ENCODE measurements at places on chromosomes 5 and 9. TPM values are rescaled to one million over a fixed set of nuclear protein-coding genes. Genes with fewer than 3 reads are reported as not detected.
A peak's percentile ranks its signal among the peaks of the same experiment; 100 is the strongest.

Gene WHRN
- total RNA-seq, result 2.2 TPM

Gene MSMP
- not detected for total RNA-seq

Gene SPATA31D4
- not detected for total RNA-seq

Gene F2RL2
- total RNA-seq, result 1.5 TPM

Gene DIAPH1
- total RNA-seq, result 19.2 TPM

Gene STING1
- total RNA-seq, result 46.3 TPM

DNA sequence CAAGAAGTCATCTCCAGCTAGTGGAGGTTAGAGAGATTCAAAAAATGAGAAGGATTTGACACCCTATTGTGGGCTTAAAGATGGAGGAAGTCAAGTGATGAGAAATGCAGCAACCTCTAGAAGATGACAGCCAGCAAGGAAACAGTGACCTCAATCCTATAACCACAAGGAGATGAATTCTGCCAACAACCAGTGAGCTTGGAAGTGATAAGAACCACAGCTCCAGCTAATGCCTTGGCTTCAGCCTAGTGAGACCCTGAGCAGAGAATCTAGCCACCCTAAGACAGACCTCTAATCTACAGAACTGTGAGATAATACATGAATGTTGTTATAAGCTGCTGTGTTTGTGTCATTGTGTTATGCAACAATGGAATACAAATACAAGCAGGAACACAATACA, 262.4 kb downstream of the GRIA1 start:
- H3K4me3 ChIP-seq, result no peak overlapping the region
- H3K27ac ChIP-seq, result no peak overlapping the region
- no peaks in the 10 kb centered on the region for H3K36me3 ChIP-seq
- DNase-seq, result peak; percentile 6
- H3K4me1 ChIP-seq, result no peaks in the 10 kb centered on the region
- no peaks in the 10 kb centered on the region for H3K27me3 ChIP-seq

GRCh38 chr5:97534166-97534565, 351.1 kb upstream of the RIOK2 start:
- H3K27me3 ChIP-seq, result no peaks in the 10 kb centered on the region
- H3K4me3 ChIP-seq, result no peak overlapping the region
- H3K36me3 ChIP-seq, result no peaks in the 10 kb centered on the region
- peak; percentile 89 for DNase-seq
- no peak overlapping the region for H3K27ac ChIP-seq

GRCh38 chr5:35483191-35483590, 134.5 kb upstream of the SPEF2 start:
- peaks cover 6% of the 10 kb centered on the region for H3K4me1 ChIP-seq
- H3K4me3 ChIP-seq, result no peak overlapping the region
- no peaks in the 10 kb centered on the region for H3K36me3 ChIP-seq
- no peak for DNase-seq
- no peaks in the 10 kb centered on the region for H3K27me3 ChIP-seq

GRCh38 chr5:59299006-59299405, 594.5 kb downstream of the PDE4D start:
- DNase-seq, result no peak
- no peak overlapping the region for H3K27ac ChIP-seq
- no peak overlapping the region for H3K4me3 ChIP-seq
- no peaks in the 10 kb centered on the region for H3K36me3 ChIP-seq

DNA sequence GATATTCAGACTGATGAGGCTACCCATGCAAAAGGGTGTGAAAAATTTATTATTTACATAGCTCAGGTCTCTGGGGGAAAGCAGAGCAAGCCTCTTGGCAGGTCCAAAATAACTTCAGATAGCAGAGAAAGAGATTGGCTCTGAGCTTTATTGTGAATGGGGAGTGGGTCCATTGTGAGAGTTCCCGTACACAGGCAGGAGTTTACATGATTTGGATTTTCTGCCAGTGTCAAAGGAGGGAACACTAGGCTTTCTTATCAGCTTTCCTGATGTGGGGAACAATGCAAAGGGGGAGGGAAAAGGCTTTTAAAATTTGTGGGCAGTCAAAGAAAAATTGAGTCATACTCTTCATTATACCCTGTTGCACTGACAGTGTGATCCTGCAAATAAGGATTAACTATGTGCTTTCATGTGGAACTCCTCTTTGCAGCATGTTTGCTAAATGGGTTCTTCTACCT, 615.0 kb upstream of the RIOK2 start:
- H3K4me1 ChIP-seq, result no peaks in the 10 kb centered on the region
- no peak overlapping the region for H3K4me3 ChIP-seq
- no peak overlapping the region for H3K27ac ChIP-seq
- no peaks in the 10 kb centered on the region for H3K27me3 ChIP-seq

- no peak overlapping the region for H3K4me3 ChIP-seq
- H3K36me3 ChIP-seq, result no peaks in the 10 kb centered on the region
- no peaks in the 10 kb centered on the region for H3K4me1 ChIP-seq
- no peak for DNase-seq
- no peaks in the 10 kb centered on the region for H3K27me3 ChIP-seq
Measured at GRCh38 chr5:81253875-81254274, 20.8 kb downstream of the CKMT2 start.

GRCh38 chr5:55564721-55565120, 30.0 kb upstream of the PLPP1 start:
- H3K27me3 ChIP-seq, result no peaks in the 10 kb centered on the region
- DNase-seq, result no peak
- H3K4me1 ChIP-seq, result peaks cover 12% of the 10 kb centered on the region
- no peak overlapping the region for H3K4me3 ChIP-seq
- no peak overlapping the region for H3K27ac ChIP-seq

GRCh38 chr5:132115375-132115774, 41.8 kb downstream of the CSF2 start:
- H3K36me3 ChIP-seq, result no peaks in the 10 kb centered on the region
- no peaks in the 10 kb centered on the region for H3K4me1 ChIP-seq
- no peak overlapping the region for H3K27ac ChIP-seq
- peaks cover 10% of the 10 kb centered on the region for H3K27me3 ChIP-seq
- DNase-seq, result no peak

DNA sequence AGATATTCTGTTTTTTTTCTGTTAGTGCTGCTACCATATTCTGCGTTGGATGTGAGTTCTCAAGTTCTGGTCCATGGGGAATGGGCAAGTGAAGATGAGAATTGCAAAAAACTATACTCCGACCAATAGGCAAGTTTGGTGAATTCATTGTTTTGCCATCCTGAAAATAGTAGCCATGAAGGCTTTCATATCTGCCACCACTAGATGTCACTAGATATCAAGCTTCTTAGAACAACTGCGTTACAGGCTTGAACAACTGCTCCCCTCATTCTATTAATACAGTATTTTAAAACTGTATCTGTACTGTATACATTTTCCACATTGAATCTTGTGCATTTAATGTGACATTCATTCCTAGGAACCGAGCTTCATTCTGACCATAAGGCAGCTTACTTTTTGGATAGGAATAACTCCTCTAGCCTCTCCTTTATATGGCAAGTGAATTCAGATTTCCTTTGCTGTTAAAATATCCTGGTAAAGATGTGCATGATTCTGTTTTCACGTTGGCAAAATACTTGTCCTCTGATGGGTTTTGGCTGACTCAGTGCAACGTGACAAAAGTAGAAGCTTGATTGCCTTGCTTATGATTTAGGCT, 163.6 kb downstream of the SREK1 start:
- H3K4me1 ChIP-seq, result no peaks in the 10 kb centered on the region
- H3K27me3 ChIP-seq, result peaks cover 4% of the 10 kb centered on the region
- no peaks in the 10 kb centered on the region for H3K36me3 ChIP-seq
- H3K27ac ChIP-seq, result no peak overlapping the region

- H3K27ac ChIP-seq, result no peak overlapping the region
- no peaks in the 10 kb centered on the region for H3K27me3 ChIP-seq
- no peaks in the 10 kb centered on the region for H3K4me1 ChIP-seq
- H3K4me3 ChIP-seq, result no peak overlapping the region
Measured at GRCh38 chr5:157029457-157029856, 29.5 kb downstream of the HAVCR1 start.

DNA sequence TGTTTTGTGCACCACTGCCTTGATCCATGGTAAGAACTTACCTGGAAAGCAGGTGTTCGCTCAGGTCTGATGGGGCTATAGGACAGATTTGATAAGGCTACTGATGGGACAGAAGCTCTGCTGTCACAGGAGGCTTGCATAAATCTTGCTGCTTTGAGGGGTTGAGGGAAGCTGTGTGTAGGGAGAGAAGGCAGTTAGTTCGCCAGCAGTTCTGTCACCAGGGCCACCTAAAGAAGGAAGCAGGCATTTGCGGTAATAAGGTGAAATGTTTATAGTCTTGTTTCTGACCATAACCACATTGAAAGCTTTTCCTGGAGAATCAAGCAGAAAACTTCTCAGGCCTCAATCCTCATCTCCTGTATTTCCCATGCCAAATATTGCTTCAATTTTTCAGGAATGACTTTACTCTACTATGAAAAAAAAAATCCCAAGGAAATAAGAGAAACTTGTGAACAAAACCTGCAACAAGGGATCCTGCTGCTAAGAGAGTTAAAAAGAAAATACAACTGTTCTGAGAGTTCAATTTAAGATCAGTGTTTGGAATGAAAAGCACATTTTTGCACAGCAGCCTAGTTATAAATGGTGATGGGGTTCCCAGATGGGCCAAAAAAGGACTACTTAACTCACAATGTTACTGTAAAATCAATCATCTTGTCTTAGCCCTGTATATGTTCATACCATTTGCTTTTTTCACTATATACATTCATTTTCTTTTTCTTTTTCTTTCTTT, 122.0 kb upstream of the RANBP3L start:
- DNase-seq, result no peak
- H3K27ac ChIP-seq, result peak overlapping the region; percentile 7
- H3K36me3 ChIP-seq, result no peaks in the 10 kb centered on the region

DNA sequence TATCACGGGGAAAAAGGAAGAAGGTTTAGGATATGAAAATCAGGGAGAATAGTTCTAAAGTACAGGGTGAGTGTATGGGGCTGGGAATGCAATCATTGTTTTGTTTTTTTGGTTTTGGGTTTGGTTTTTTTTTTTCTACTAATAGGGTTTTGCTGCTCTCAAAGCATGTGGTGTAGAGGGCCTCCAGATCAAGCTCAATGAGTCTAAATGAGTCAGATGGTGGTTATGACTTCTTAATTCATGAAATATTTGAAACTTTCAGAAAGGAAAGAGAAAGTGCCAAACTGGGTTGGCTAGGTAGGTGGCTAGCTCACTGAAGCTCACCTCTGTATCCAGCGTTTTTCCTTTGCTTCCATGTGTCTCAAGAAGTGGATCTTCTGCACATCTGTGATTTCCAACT, 10.7 kb downstream of the OR1L8 start:
- H3K4me1 ChIP-seq, result no peaks in the 10 kb centered on the region
- DNase-seq, result no peak
- no peaks in the 10 kb centered on the region for H3K27me3 ChIP-seq
- no peak overlapping the region for H3K4me3 ChIP-seq
- no peaks in the 10 kb centered on the region for H3K36me3 ChIP-seq

- H3K27me3 ChIP-seq, result no peaks in the 10 kb centered on the region
- H3K4me3 ChIP-seq, result no peak overlapping the region
- no peak for DNase-seq
- H3K4me1 ChIP-seq, result no peaks in the 10 kb centered on the region
- H3K27ac ChIP-seq, result no peak overlapping the region
Measured at GRCh38 chr5:8396756-8397155, 527.8 kb downstream of the MTRR start.

DNA sequence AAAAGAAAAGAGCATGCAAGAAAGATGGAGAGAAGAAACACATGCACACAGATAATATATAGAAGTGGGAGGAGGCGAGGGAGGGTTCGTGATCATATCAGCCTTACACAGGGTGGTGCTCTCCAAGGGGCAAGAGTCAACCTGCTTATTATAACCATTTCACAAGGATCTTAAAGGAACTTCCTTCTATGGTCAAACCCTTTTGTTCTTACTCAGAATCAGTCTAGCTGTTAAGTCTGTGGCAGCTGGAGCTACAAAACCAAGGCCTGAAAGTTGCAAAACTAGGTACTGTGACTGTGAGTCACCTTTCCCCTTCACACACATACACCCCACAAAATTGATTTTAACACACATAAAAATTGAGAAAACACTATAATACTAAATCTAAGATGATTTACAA, 18.5 kb upstream of the ERMP1 start:
- no peak overlapping the region for H3K4me3 ChIP-seq
- H3K36me3 ChIP-seq, result no peaks in the 10 kb centered on the region
- DNase-seq, result no peak
- H3K27ac ChIP-seq, result no peak overlapping the region
- H3K27me3 ChIP-seq, result peaks cover 35% of the 10 kb centered on the region
- peaks cover 1% of the 10 kb centered on the region for H3K4me1 ChIP-seq

DNA sequence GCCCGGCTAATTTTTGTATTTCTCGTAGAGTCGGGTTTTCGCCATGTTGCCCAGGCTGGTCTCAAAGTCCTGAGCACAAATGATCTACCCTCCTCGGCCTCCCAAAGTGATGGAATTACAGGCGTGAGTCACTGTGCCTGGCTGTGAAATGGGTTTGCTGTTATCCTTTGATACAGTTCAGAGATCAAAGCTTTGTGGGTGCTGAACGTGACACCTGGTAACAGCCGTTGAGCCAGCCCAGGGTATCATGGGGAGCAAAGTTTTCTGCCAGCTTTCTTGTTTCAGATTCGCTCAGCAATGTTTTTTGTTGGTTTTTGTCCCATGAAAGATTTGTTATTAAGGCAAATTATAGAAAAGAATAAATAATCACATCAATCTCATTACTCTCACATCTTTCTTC, 68.9 kb upstream of the LPAR1 start:
- H3K36me3 ChIP-seq, result no peaks in the 10 kb centered on the region
- DNase-seq, result no peak
- H3K27me3 ChIP-seq, result no peaks in the 10 kb centered on the region

- H3K27me3 ChIP-seq, result no peaks in the 10 kb centered on the region
- DNase-seq, result peak; percentile 15
- H3K36me3 ChIP-seq, result peaks cover 16% of the 10 kb centered on the region
- H3K4me1 ChIP-seq, result peaks cover 3% of the 10 kb centered on the region
Measured at GRCh38 chr5:132704875-132705274, 31.1 kb downstream of the IL4 start.

DNA sequence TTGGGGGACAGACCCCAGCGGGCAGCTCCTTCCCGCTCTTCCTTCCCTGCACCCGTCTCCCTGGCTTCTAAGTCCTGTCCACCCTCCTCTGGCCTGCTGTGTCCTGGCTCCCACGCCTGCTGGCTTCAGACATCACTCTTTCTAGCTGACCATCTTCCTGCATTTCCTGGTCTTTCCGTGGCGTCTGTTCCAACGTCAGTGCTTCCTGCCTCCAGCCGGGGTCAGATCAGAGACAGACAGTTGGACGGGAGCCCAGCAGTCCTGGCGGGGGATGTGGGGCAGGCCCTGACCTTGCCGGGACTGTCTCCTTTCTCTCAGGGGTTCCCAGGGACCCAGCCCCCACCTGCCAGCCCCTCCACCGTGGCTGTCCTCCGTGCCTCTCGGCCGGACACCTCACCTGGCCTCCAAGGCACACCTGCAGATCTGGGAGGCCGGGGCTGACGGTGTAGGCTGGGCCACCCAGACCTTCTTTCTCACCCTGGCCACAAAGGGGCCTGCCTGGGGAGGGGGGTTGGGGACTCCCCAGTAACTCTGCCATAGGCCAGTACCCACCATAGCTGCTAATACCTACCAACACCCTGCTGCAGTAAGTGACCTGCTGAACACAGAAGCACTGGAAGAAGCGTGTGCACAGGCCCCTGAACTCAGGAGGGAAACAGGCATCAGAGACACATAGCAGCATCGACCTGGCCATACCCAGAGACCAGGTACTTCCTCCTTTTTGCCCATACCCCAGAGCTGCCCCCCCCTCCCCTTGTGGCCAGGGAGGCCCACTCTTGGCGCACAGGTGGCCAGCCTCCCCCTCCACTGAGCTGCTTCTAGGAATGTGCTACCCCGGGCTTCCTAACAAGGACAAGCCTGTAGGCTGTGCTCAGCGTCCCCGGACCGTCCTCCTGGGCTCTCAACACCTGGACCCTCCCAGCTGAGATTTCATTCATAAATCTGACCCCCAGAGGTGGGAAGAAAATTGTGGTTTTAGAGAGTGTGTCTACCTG, 5.1 kb downstream of the NRARP start:
- no peak for DNase-seq
- no peak overlapping the region for H3K27ac ChIP-seq
- peaks cover 57% of the 10 kb centered on the region for H3K27me3 ChIP-seq
- peaks cover 4% of the 10 kb centered on the region for H3K4me1 ChIP-seq
- H3K36me3 ChIP-seq, result no peaks in the 10 kb centered on the region
